ENCODE measurements at places on chromosomes 16 and 17.

- no peak for DNase-seq
Measured at GRCh38 chr17:68805609-68806008, 149.6 kb downstream of the ABCA8 start.

DNA sequence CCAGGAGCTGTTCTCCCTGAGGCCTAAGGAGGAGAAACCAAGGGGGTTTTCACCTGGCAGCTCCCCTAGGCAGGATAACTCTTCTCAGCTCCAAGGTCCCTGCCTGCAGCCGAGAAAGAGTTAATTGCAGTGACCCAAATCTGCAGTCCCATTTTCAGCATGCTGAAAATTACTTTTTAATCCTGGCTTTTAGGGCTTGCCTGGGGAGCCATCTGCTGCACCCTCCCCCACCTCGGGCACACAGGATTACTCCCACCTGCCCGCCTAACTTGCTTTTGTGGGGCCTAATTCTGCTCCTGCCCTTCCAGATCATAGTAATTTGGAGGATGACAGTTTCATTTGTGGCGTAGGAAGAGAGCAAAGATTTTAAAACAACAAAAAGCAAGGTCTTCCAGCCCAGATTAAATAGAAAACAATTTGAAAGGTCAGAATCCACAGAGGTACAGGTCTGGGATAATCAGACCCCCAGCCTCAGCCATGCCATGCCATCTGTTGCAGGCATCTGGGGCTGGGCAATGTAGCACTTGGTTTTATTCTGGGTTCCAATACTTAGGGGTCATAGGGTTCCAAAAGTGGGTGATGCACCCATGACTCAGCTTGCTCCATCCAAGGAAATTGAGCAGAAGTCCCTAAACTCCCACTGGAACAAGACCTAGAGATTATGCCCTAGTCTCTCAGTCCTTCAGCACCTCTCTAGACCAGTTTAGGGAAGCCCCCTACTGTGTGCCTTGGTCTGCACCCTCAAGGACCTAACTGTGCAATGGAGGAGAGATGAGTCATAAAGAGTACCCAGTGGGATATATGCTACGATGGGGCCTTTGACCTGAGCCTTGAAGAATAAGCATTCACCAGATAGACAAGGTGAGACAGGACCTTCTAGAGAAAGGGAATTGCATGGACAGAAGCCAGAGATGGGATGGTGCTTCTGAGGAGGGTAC, 64.5 kb upstream of the NLK start:
- DNase-seq, result no peak

DNA sequence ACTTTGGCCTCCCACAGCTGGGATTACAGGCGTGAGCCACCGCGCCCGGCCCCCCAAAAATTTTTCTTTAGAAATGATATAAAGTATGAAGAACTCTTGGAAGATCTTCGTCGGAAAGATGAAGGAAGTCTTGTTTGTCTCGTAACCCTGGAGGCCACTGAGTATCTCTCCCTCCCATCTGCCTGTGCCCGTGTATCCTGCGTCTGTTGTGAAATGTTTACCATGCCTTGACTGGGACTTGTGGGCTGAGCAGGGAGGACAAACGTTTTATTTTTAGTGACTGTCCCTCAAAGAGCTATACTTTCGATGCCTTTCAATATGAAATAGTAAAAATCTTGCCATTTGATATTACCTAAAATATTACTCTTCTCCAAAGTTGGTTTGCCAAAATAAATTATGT, 121.2 kb downstream of the RPTOR start:
- DNase-seq, result no peak

DNA sequence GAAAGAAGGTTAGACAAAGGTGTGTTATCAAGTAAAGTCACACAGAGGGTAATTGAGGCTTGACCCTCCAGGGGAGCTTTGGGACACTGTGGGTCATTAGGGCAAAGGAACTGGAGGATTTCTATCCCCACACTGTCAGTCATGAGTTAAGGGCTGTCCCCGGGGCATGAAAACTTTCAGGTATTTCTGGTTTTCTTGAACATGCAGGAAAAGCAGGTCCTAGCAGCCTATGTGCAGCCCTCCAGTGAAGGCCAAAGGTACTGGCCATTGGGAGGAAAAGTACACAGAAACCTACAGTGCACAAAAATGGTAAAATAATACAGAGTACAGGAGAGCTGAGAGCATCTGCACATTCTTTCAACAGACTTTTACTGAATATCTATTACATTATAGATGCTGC, 44.4 kb upstream of the SCNN1B start:
- DNase-seq, result no peak

DNA sequence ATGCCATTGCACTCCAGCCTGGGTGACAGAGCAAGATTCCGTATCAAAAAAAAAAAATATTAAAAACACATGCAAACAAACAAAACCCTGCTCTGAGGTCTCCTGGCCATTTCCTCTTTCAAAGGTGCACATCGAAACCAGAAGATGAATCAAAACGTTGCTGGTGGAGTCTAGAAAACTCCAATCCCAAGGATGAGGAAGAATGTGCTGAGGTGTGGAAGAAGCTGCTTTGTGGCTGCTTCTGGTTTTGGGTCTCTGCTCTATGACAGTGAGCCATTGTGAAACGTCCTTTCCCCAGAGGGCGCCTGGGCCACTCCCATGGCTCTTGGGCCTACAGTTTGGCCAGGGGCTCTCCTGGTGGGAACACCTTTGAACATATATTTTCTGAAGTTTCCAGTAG, 112.6 kb downstream of the IRF8 start:
- DNase-seq, result no peak

GRCh38 chr17:48618256-48618896, 3.3 kb upstream of the HOXB8 start:
- peak; percentile 93 for DNase-seq

DNA sequence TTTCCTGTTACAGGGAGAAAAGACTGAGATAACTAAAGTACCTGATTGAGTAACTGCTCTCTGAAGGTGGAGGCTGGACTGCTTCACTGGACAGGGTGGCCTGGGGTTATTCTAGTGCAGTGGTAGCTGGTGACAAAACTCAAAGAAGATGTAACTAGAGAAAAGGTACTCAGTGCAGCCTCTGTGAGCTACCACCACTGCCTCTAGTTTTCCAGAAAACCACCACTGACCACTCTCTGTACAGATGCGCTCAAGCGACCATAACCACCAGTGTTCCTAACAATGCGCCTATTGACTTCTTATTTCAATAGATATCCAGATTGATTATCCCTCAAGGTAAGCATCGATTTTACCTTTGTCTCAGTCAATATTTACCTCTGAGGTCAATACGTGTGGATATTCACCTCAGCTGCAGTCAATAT, 492.2 kb downstream of the WWOX start:
- DNase-seq, result no peak

- no peak for DNase-seq
Measured at GRCh38 chr17:31048780-31049179, 46.0 kb upstream of the NF1 start.

DNA sequence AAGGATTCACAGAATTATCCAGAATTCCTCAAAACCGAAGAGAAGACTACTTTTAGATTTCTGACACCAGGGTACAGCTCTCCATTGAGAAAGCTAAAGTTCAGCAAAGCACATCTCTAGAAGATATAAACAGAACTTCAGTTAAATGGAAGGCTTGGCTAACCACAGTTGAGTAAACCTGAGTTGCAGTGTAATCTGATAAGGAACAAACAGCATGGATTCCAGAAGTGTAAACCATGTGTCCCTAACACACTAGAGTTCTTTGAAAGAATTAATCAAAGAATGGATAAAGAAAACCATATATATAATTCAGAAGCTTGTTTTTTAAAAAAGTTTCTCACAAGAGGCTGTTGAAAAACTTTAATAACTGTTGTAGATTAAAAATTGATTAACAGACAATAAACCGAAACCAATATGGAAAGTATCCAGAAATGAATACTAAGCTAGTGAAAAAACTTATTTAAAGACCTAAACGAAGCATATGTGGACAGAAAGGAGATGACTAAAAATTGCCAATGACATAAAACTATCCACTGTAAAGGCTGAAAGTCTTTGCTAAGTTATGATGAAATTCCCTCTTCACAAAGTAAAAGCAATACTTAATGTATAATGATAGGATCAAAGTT, 4.3 kb downstream of the RNF43 start:
- DNase-seq, result no peak

DNA sequence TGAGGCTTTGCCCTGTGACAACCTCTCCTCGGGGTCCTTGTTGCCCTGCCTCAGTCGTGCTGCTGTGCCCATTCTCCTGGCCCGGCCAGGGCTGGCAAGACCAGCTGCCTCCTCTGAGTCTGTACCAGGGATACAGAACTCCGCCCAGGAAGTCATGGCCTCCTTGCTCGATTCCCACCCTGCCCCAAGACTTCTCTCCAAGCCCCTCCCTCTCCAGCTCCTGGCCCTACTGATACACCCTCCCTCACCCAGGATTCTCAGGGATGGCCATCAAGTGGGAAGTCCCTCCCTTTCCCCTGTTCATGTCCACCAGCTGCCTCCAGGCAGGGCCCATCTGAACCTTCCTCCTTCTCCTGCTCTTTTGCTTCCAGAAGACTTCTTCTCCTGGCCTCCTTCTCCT, 11.2 kb upstream of the TMEM208 start:
- no peak for DNase-seq

DNA sequence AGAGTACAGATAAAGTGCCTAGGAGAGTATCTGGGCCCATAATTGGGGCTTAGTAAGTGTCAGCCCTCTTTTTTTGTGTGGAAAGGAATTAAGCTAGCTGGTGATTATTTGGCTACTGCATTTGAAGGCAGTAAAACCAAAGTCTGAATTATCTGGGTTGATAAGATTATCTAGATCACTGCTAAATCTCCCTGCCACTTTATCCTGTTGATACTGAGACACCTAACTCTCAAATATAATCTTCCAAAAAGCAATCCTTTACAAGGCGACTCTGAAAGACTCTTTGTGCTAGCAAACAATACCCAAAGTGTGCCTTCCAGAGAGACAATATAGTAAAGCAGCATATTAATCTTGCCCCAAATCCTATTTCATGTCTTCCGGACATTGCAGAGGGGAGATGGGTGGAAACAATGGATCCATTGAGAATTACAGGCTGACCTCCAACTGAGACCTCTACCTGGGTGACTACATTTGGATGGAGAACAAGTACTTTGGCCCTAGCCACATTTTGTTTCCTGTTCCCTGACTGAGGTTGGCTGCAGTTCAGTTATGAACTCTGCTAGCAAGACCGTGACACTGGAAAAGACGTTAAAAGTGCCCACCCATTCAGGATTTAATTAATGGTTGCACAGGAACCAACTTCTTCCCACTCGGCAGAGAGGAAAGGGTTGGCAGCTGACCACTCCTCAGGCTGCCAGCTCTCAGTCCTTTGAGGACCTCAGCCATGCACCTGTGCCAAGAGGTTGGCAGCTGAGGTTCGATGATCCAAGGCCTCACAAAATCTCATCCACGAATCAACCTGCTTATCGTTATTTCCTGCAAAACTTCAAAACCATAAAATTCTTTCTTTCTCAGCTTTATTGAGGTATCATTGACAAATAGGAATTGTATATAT, 72.6 kb downstream of the SYCE1L start:
- DNase-seq, result no peak

DNA sequence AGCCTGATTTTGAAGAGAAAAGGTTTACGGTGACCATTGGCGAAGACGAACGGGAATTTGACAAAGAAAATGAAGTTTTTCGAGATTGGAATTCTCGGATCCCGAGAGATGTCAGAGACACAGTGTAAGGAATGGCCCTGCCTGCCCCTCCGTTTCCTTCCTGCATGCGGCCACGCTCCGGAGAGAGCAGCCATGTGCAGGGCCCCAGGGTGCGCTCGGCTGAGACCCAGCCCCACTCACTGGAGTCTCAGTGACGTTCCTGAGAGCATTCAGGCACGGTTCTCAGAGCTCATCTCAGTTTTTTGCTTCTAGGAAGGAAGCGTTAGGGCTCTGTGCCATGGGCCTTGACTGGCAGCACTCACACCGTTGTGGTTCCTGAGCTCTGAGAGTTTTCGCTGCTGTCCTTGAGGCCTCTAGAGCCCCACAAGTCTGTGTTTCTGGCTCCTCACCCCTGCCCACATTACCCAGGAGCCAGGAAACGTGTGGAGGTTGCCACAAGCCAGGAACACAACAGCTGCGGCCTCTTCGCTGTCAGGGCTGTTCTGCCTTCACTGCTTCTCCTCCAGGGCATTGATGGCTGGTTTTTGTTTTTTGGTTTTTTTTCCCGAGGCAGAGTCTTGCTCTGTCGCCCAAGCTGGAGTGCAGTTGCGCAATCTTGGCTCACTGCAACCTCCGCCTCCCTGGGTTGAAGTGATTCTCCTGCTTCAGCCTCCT, 29.8 kb downstream of the ZC3H18 start:
- no peak for DNase-seq
